ENCODE measurements at places on chromosomes 3 and 15.

DNA sequence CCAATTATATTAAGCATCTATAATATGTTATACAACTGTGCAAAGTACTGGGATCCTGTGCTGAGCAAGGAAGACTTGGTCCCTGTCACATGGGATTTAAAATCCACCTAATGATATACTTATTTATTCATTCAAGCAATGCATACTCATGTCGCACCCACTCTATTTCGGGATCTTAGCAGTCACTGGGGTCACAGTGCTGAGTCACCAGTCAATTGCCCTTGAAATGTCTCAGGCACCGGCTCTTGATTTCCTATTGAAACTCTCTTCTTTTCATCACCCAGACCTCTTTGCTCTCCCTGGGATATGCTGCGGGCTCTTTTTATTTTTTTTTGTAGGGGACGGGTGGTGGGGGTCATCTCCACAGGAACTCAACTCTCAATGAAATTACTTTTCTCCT is 194.5 kb upstream of the GAP43 start:
- DNase-seq = no peak

GRCh38 chr15:70234256-70234905 is 136.7 kb upstream of the TLE3 start:
- no peak for DNase-seq

DNA sequence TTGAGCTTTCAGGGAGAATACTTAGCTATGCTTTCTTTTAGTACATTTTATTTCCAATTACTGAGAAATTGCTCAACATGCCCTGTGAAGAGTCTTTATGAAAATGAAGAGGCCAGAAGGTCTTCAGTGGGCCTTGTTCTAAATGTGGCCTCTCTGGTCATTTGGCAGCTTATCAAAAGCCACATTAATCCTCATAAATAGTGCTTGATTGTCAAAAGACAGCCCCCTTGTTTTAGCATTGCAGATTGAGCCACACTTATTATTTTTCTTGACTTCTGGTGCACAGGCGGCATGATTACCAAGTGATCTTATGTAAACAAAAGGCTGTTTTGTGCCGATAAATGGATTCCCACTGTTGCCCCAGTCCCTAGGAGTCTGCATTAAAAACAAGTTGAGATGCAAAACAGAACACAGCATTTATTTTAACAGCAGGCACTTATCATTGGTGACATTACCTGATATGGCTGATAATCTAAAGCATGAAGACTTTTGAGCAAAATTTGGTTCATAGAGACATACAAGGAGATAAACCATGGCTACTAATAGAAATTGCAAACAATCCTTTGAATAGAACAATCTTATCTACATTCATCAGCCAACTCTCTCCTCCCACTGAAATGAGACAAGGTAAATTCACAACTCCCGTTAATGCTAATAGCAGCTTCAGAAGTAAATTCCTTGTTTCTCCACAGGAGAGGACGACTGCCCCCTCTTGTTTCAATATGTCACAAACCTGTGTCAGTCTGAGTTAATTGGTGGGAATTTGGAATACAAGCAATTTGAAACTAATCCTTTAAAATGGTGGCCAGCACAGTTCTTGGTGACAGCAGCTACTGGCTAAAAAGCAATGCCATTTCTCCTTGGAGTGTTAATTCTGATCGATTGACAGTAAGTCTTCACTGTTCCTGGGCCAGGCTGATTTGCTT is 194.3 kb downstream of the NSUN3 start:
- DNase-seq = no peak

DNA sequence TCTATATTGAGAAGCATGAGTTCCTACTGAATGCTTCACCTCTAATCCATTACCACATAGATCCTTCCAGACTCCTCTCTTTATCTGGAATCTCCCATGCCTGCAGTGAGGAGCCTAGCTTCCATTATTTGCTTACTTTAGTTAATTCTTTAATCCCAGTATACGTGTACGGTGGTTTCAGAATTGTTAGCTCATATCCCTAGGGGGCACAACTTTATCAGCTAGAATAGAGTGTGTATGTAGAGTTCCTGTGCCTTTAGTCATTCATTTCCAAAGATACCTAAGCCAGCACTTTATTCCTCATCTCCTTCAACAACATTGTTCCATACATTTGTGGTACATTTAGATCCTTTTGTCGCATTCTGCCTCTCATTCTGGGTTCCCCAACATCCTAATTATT is 226.0 kb downstream of the TJP1 start:
- no peak for DNase-seq

GRCh38 chr15:73108676-73109075 is 56.4 kb downstream of the NEO1 start:
- no peak for DNase-seq
